ENCODE measurements at places on chromosomes 11 and 22.

DNA sequence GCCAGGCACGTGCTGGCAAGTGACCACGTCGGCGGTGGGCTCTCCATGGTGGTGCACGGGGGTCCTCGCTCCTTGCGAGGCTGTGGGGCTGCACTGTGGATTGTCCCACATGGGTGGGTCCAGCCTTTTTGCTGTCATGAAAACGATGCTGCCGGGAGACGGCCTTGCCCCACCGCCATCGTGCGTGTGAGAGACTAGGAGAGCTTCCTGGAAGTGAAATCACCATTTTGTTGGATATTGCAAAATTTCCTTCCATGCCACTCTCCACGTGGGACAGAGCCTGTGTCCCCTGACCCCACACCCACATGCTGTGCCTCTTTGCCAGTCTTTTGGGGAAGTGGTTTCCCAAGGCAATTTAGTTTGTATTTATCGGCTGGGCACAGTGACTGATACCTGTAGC is 18.2 kb upstream of the GRAMD4 start:
- DNase-seq = no peak

- no peak for DNase-seq
These were observed 251.0 kb downstream of the ST3GAL4 start for GRCh38 chr11:126606484-126606883.

DNA sequence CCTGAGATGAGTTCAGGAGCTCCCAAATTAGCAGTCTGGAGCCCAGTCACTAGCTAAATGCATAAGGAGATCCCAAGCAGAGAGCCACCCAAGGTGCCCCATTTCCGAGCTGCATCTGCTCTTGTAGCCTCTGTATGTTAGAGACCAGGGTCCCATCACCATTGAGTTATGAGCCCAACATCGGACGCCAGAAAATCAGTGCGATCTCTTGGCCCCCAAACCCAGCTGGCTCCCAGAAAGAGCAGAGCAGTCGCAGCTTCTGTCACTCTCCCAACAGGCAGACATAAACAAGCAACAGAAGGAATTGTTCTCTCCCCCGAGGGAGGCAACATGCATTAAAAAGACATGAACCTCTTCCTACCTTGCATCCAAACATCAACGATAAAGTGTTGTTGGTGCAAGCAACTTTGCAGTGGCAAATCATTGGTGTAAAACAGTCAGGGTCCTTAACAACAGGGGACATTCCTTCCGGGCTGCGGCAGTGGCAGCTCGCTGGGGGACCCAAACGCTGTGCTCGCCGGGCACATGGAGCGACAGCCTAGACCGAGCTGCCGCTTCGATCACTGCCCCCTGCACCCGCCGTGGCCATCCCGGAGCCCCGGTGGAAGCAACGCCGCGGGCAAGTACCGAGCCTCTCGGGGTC is 907.1 kb downstream of the DLG2 start:
- DNase-seq = no peak

- peak; percentile 71 for DNase-seq
These were observed 14.1 kb downstream of the RPS13 start for GRCh38 chr11:17063171-17064002.

DNA sequence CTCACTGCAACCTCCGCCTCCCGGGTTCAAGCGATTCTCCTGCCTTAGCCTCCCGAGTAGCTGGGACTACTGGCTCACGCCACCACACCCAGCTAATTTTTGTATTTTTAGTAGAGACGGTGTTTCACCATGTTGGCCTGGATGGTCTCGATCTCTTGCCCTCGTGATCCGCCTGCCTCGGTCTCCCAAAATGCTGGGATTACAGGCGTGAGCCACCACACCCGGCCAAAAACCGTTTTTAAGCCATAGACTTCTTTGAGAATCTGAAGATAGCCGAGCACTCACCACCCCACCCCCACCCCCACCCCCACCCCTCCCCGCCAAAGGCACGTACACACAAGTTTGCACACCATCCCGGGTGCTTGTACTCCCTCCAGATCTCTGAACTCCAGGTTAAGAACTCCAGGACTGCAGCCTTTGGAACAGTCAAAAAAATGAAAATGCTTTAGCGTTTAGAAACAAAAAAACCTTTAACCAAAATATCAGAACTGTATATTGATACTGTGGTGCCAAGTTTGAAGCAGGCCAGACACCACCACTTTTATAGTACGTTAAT is 1.5 kb downstream of the CRKL start:
- DNase-seq = no peak

- DNase-seq = no peak
These were observed 589.0 kb upstream of the ANO5 start for GRCh38 chr11:21603886-21604285.
